ENCODE measurements at places on chromosomes 3 and 15.

GRCh38 chr3:184658223-184658928, 53.5 kb downstream of the MAGEF1 start:
- DNase-seq, result no peak

DNA sequence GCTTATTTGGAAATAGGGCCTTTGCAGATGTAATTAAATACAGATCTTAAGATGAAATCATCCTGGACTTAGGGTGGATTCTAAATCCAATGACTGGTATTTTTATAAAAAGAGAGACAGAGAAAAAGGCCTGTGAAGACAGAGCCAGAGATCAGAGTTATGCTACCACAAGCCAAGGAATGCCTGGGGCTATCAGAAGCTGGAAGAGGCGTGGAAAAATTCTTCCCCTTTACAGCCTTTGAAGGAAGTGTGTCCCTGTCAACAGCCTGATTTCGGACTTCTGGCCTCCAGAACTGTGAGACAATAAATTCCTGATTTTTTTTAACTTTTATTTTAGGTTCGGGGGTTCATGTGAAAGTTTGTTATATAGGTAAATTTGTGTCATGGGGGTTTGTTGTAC, 154.1 kb upstream of the CADPS start:
- DNase-seq, result no peak

DNA sequence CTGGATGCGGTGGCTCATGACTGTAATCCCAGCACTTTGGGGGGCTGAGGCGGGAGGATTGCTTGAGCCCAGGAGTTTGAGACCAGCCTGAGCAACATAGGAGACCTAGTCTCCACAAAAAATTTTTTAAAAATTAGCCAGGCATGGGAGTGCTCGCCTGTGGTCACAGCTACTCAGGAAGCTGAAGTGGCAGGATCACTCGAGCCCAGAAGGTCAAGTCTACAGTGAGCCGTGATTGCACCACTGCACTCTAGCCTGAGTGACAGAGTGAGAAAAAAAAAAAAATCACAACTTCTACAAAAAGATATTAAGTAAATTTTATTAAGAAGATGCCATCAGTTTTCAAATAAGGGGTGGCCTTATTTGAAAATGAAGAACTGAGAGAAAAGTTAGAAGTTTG, 11.9 kb upstream of the PLA2G4D start:
- DNase-seq, result no peak

- DNase-seq, result no peak
Measured at GRCh38 chr3:113158171-113158570, 53.2 kb upstream of the BOC start.

- no peak for DNase-seq
Measured at GRCh38 chr3:189184566-189184965, 12.8 kb downstream of the TPRG1 start.

DNA sequence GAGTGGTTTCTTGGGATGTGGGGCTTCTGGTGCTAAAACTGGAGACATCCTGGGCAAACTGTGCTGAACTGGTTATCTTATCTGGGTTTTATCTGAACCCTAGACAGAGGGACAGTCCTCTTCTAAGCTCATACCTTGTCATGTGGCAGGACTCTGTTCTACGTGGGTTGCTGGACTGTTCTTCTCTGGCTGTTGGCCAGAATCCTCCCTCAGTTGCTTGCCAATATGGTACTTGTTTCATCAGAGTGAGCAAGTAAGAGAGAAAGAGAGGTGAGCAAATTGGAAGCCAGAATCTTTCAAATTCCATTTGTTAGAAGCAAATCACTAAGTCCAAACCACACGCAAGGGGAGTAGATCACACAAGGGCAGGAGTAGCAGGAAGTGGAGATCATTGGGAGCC, 291.5 kb upstream of the TBL1XR1 start:
- DNase-seq, result no peak

- DNase-seq, result no peak
Measured at GRCh38 chr3:139299261-139300132, 44.3 kb upstream of the MRPS22 start.

All from activated CD4-positive, alpha-beta T cell treated with anti-CD3 and anti-CD28 coated beads, Interleukin-2, amount 50 U/mL, for 1 hour (primary cell).